ENCODE measurements at places on chromosomes 13 and 19.
A peak's percentile ranks its signal among the peaks of the same experiment; 100 is the strongest.

- DNase-seq: no peak
These were observed 22.2 kb downstream of the PCID2 start for GRCh38 chr13:113186061-113186900.

GRCh38 chr19:19230999-19231398 lies 19.2 kb downstream of the NCAN start:
- DNase-seq: no peak

DNA sequence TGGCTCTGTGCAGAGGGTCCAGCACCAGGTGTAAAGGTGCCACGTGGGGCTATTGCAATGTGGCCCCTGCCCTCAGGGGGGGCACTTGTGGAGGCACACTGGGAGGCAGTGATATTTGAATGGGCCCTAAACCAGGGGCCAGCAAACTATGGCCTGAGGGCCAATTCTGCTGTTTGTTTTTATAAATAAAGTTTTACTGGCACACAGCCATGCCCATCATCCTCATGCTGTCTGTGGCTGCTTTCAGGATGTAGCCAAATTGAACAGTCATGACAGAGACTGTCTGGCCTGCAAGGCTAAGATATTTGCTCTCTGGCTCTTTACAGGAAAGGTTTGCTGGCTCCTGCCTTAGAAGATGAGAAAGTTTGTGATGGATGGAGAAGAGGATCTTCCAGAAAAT lies 33.9 kb upstream of the RANBP3 start:
- no peak for DNase-seq

DNA sequence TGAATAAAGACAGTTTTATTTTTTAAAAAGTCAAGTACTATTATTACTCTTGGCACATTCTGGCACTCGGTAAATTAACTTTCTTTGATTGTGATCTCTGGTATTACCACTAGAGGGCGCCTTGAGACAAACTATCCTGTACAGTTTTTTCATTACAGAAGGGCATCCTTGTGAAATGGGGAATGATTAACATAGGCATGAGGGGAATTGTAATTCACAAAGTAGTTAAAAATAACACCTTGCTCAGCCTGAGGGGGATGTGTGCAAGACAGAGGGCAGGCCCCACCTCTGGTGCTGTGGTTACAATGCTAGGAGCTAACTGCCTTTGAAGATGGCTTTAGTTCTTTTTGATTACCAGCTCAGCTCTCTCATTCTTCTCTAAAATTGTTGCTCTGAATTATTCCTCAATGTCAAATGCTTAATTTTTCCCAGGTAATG lies 24.2 kb upstream of the C1QTNF9B start:
- peak; percentile 61 for DNase-seq

DNA sequence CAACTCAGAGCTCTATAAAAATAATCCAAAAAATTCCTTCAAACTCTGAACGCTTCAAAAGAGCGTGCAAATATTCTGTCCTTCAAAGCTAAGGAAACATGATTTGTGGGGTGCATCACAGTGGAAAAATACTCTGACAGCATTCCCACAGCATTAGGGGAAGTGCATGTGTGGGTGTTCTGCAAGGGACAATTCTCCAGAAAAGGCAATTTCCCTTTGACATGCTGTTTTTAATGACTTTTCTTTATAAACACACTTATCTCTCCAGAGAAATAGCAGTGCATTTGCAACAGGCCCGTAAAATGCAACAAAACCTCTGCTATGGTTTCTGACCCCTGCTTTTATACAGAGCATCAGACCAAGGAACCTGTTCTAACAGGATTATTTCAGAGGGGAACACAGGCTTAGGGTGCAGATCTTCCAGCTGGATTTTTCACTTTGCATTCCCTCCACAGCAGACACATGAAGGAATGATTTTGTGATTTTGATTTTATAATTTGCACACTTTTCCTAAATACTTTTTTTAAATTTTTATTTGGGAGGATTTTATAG lies 42.6 kb downstream of the KL start:
- DNase-seq: no peak

GRCh38 chr19:18002347-18002850 lies 5.6 kb upstream of the ARRDC2 start:
- DNase-seq: no peak

GRCh38 chr13:97003071-97003470 lies 8.8 kb upstream of the OXGR1 start:
- DNase-seq: no peak

DNA sequence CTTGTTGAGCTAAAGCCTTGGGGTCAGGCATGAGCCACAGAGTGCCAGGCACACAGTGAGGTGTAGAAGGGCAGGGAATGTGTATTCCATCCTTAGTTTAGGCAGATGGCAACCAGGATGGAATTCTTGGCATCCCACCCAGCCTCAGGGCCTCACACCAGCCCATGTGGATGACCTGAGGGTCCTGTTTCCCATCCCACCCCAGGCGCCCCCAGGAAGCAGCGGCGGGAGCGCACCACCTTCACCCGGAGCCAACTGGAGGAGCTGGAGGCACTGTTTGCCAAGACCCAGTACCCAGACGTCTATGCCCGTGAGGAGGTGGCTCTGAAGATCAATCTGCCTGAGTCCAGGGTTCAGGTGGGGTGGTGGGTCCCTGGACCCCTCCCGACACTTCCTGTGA lies 14.3 kb downstream of the CRX start:
- DNase-seq: no peak

- DNase-seq: no peak
These were observed 3.1 kb downstream of the RANBP3 start for GRCh38 chr19:5974721-5975387.

GRCh38 chr19:5026706-5027273 lies 57.9 kb downstream of the KDM4B start:
- DNase-seq: no peak

DNA sequence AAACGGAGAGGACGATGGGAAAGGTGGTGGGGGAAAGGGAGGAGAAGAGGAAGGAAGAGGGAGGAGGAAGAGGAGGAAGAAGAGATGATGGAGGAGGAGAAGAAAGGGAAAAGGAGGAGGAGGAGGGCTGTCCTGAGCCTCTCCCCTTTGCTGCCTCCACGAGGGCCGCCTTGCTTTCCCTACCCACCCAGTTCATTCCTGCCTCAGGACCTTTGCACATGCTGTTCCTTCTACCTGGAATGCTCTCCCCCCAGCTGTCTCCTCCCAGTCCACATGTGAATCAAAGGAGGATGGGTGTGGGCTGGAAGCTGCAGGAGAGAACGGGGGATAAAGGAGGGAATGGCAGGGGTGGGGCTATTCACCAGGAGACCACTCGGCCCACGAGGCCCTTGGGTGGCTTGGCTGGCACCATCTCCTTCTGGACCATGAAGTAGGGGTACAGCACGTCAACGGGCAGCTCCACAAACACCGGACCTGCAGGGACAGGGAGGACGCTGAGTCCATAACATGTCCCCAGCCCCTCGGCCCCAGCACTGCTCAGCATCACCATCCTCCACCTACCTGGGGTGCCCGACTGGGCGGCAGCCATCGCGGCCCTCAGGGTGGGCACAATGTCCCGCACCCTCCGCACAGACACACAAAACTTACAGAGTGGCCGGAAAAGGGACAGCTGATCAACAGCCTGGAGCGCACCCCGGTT lies 15.3 kb downstream of the SYDE1 start:
- DNase-seq: no peak

GRCh38 chr19:3678188-3678587 lies 22.1 kb downstream of the PIP5K1C start:
- DNase-seq: no peak

GRCh38 chr13:106630162-106630561 lies 62.2 kb upstream of the ARGLU1 start:
- no peak for DNase-seq

DNA sequence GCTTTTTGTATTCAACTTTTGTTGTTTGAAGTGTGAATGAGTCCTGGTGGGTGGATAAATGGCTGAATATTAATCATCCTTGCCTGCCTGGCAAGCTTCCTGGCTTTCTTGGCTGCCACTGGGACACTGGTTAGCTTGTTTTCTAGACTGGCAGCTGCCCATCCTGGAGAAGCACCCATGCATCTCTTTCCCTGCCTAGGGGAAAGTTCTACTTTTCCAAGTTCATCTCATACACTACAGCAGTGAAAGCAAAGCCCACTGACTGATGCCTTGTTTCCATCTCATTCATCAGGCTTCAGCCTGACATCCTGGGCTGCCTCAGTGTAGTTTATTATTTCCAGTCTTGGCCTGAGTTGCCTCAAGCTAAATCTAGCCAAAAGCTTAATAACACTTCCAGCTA lies 244.8 kb downstream of the PCDH20 start:
- no peak for DNase-seq

DNA sequence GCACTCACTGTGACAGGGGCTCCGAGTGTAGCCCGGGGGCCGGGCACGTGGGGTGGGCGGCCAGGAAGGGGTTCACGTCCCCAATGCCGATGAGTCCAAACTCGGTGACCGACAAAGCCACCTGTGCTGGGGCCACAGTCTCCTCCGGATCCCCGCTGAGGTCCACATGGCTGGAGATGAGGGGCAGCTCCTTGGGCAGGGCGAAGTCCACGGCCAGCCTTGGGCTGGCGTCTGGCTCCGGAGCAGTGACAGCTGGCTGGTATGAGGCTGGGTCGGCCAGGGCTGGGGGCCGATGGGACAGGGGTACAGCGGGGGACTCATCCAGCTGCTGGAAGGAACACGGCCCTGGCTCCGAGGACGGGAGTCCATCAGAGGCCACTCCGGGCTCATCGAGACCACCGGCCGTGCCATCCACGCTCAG lies 15.9 kb upstream of the PLPP2 start:
- no peak for DNase-seq

DNA sequence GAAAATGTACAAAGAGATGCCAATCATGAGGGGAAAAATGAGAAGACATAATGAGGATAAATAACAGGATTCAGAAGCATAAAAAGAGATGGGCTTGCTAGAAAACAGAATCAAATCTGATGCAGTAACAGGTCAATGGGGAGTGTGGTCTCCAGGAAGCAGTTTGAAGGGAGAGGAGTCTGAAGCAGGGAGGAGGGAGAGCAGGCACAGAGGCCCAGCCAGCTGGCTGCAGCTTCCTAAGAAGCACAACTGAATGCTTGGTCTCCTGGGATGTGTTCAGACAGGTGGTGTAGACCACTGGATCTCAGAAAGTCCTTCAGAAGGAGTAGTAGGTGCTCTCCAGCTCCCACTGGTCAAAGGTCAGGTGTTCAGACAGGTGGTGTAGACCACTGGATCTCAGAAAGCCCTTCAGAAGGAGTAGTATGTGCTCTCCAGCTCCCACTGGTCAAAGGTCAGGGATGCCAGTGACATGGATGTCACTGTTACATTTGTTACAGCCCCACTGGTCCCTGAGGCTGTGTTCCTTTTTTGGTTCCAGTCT lies 68.3 kb upstream of the UBAC2 start:
- no peak for DNase-seq

All from NCI-H1092 treated with DMSO at 0.1 percent for 48 hours (cell line).